ENCODE measurements at places on chromosomes 1 and 21.

- DNase-seq = no peak
Observed at GRCh38 chr1:4612991-4613390, 41.4 kb upstream of the AJAP1 start.

DNA sequence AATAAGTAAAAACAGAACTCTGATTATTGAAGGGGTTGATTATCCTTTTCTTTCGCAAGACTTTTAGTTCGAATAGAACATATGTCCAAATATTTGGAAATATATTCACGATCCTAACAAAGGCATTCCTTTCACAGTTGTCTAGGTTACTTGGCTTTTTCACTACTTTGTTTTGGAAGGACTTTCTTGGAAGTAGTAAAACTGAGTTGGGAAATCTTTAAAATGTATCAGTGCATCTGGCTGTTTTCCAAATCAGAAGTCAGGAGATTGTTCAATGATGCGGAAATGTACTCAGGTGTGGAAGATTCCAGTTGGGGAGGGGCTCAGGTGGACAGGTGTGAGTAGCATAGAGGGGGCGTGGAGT is 67.1 kb downstream of the SH3BGR start:
- DNase-seq = no peak

DNA sequence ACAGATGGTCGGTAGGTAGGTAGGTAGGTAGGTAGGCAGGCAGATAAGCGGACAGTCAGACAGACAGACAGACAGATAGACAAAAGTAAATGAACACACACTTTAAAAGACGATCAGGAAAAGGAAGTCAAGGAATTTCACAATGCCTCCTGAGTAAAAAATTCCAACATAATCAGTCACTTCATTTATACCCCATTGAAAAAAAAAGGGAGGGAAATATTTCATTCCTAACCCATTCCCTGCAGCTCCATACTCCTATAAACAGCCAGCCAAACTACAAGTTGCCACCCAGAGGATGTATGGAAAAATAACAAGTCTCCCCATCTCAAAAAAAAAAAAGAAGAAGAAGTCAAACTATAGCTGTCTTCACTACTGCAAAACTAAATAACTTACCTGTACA is 43.4 kb downstream of the ZZZ3 start:
- DNase-seq = no peak

DNA sequence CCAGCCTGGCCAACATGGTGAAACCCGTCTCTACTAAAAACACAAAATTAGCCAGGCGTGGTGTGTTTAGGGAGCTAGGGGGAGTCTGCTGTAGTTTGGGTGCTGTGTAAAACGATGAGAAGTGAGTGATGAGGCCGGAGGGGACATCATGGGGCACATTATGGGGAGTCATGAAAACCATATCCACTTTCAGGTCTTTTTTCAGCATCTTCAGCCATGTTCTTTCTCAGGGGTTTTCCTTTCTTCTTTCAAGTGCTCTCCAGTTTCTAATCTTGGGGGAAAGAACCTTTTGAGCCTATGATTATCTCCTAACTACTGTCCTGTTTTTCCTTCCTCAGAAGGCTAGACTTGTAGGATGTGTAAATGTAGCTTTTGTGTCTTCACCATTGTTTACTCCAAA is 14.4 kb downstream of the KDM4A start:
- DNase-seq = no peak

DNA sequence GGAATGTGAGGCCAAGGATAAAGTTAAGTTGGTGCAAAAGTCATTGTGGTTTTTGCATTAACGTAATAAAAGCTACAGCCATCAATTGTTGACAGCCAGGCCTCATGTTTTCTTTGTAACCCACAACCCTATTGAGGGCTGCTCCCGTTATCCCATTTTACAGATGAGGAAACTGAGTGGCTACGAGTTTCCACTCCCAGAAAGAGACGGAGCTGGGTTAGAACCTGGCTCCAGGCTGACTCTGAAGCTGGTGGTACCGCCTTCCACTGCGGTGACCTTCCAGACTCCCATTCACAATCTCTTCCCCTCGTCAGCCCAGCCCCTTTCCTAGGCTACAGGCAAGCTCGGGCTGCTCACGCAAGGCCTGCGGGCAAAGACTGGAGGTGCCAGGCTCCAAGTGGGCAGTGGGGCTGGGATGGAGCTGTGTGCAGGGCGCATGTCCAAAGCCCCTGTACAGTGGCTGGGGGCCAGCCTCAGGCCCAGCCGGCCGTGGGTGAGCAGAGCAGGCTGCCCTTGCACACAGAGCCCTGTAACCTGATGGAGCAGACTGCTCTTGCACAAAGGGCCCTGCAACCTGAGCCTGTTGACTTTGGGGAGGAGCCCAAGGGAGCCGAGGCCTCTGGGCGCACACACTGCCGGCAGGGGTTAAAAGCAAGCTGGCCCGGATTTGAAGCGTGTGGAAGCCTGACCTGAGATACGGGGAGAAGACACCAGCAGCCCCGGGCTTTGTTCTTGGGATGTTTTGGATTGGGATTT is 97.4 kb upstream of the TMPRSS2 start:
- no peak for DNase-seq

DNA sequence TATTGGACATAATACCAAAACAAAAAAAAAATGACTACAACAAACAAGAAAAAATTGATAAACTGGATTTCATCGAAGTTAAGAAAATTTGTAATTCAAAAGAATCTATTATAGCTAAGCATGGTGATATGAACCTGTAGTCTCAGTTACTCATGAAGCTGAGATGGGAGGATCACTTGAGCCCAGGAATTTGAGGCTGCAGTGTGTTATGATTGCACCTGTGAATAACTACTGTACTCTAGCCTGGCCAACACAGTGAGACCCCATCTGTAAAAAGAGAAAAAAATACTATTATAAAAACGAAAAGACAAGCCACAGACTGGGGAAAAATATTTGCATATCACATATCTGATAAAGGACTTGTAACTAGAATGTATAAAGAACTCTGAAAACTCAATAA is 24.5 kb upstream of the TRIM62 start:
- DNase-seq = no peak

DNA sequence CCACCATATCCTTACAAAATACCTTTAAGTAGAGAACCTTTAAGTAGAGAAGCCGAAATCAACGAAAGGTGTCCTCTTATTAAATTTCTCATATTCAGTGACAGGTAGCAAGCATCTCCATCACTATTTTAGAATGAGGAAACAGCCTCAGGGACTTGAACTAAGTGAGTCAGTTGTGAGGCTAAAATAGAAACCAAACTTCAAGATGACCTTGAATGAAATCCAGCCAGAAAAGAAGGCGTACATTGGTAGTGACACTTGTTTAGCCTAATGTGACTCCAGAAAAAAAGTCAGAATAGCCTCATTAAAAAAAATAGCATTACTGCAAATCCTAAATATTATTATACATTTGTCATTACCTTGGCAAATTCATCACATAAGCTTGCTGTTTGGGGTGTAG is 20.1 kb downstream of the RGS8 start:
- DNase-seq = no peak

DNA sequence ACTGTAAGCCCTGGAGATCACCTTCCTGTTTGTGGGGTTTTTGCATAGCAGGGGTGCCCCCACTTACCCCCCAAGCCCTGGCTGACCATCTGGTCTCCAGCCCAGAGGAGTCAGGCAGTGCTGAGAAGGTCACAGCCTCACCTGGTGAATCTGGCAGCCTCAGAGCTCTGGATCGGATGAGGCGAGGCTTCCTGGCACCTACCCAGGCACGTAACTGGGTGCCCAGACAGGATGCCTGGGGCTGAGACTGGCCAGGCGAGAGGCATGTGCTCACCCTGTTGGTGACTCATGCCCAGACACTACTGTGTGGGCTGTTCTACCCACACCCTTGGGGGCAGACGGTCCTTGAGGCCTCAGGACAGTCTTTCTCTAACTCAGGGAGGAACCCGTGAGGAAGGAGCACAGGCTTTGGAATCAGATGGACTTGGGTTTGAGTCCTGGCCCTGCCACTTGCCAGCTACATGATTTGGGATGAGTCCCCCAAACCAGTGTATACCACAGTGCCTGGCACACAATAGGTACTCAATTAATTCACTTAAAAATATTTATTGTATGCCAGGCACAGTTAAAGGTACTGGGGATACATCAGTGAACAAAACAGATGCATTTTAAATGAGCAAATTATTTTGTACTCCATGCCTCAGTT is 15.1 kb upstream of the PADI3 start:
- no peak for DNase-seq

- DNase-seq = peak; percentile 79
Observed at GRCh38 chr1:15975358-15975804, 520 bp downstream of the ZBTB17 start.

DNA sequence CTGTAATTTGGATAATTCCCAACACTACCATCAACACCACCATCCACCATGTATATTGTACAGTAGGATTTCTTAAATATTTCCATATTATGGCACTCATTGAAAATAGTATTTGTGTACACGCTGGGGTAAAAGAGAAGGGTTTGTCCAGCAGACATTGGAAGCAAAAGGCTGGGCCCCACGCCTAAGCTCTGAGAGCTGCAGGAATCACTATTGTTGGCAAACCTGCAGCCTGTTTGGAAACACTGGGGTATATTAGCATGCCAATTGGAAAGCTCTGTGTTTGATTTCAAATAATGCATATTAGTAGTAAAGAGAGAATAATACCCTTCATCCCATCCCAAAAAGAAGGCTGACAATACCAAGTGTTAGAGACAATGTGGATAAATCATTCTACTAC is 81.5 kb upstream of the DPYD start:
- no peak for DNase-seq

- DNase-seq = no peak
Observed at GRCh38 chr1:100793659-100794058, 74.1 kb downstream of the VCAM1 start.

- no peak for DNase-seq
Observed at GRCh38 chr1:84862810-84863251, 30.2 kb downstream of the LPAR3 start.

DNA sequence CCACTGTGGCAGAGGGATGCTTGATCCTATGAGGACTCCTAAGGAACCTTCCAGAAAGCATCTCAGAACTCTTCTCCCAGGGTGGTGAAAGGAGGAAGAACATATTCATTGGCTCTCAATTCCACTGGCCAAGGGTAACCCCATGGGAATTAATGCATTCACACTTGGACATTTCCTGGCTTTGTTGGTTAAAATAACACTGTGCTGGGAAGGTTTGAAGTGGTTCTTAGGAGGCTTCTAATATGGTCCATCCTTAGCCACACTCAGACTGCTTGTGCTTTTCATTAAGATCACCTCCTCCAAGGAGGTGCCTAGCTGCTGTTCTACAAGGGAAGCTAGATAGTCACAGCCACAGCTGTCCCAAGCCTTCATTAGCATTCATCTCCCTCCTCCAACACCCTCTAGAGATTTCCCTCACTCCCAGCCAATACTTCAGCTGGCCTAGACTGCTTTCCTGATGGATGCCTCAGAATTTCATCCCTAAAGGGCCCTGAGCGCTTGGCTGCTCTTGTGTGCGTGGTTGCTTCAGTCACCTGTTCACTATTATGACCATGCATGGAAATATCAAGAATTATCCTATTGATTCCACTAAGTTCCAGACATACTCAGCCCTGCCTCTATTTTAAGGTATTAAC is 544.4 kb downstream of the PLPP3 start:
- DNase-seq = peak; percentile 49

DNA sequence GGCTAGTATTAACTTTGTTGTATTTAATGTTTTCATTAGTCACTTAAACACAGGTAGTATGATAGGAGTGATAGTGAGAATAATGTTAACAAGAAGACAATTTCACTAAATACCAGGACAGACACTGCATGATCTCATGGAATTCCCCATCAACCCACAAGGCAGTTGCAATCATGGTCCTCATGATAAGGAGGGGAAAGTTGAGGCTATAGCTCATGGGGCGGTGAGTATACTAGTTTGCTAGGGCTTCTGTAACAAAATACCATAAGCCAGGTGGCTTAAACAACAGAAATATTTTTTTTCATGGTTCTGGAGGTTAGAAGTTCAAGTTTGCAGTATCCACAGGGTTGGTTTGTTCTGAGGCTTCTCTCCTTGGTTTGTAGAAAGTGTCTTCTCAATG is 115.8 kb downstream of the DSCAM start:
- DNase-seq = no peak

GRCh38 chr1:97379387-97380075 is 541.3 kb downstream of the DPYD start:
- no peak for DNase-seq

- peak; percentile 69 for DNase-seq
Observed at GRCh38 chr1:204684571-204685235, 835 bp downstream of the LRRN2 start.

GRCh38 chr1:36530791-36531190 is 48.1 kb upstream of the CSF3R start:
- no peak for DNase-seq
